ENCODE measurements at places on chromosomes 3 and 15.

DNA sequence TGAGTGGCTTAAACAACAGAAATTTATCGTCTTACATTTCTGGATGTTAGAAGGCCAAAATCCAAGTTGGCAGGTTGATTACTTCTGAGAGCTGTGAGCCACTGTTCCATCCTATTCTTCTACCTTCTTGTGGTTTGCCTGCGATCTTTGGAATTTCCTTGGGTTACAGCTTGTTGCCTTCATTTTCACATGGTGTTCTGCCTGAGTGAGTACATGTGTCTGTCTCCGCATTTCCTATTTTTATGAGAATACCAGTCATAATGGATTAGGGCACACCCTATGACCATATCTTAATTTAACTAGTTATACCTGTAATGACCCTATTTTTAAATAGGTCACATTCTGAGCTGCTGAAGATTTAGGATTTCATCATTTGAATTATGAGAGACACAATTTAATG, 294.3 kb downstream of the CNTN4 start:
- no peak for DNase-seq

- no peak for DNase-seq
Measured at GRCh38 chr3:120559242-120560061, 36.7 kb upstream of the NDUFB4 start.

DNA sequence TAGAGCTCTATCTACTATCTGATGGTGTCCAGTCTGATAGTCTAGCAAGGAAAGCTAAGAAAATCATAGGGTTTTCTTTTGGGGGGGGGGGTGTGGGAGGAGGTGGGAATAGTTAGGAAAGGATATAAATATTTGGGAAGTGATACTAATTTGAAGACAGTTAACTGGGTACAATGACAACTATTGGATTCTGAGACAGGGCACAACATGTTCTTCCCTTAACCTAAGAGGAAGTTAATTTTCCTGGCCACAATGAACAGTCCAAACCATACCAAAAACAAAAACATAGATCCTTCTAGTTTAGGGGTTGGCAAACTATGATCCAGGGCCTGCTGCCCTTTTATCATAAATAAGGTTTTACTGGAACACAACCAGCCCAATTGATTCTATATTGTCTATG, 10.0 kb upstream of the HCLS1 start:
- DNase-seq: no peak

DNA sequence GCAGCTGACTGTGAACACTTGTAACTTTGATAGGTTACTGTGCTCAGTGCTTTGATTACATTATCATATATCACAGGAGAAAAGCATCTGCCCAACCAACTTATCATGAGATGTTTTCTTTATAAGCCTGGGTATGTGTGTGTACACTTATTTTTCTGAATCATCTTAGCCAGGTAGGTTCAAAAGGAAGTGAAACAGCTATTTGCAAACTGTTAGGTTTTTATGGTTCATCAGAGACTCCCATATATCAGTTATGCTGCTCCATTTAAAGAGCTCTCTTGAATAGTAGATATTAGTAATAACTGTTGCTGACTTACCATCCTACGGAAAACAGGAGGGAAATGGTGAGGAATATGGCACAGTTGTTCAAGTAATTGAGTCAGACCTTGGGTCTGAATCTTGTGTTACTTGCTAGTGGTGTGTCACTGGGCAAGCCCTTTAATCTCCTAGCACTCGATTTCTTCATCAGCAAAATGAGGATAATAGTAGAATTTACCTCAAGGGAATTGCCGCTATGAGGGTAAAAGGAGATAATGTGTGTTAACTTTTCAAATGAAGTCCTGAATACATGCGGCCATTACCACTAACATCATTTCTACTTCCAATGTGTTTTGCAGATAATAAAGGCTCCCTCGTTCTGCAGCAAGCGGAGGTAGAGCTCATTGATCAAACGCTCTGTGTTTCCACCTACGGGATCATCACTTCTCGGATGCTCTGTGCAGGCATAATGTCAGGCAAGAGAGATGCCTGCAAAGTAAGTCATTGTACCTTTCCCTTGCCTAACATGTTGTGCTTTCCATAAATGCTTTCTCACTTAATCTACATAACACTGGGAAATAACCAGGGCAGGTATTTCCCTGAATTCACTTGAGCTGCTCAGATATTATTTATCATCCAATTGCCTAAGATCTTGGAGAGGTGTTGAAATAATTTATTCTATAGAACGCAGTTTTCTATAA, 7.8 kb upstream of the C3orf52 start:
- DNase-seq: no peak

DNA sequence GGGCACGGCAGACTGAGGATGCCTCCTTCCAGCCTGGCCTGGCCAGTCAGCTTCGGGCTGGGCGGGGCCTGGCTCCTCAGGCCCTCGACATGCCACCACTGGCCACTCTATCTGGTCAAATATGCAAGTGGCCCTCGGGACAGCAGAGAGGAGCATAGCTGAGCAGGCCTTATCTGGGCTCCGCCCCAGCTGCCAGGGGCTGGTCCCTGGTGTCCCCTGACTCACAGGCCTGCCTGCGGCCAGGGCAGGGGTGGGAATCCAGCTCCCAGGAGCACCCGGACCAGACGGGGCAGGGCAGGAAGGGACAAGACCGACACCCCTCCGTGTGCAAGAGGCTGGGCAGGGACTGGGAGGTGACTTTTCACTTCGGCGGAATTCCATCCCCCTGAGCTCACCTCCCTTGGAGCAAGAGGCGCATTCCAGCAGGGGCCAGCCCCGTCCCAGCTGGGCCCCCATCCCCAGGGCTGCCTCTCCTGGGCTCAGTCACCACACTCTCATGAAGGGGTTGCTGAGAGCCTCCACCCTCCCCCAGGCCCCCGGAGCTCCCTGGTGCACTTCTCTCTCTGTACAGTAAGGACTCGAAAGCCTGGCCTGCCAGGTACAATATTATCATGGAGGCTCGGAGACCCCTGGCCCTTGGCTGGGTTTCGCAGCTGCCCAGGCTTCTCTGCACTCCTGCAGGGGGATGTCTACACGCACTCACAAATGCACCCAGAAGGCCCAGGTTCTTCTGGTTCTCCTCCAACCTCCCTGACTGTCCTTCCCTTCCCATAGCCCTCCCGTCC, 29.5 kb downstream of the WNT7A start:
- DNase-seq: no peak

DNA sequence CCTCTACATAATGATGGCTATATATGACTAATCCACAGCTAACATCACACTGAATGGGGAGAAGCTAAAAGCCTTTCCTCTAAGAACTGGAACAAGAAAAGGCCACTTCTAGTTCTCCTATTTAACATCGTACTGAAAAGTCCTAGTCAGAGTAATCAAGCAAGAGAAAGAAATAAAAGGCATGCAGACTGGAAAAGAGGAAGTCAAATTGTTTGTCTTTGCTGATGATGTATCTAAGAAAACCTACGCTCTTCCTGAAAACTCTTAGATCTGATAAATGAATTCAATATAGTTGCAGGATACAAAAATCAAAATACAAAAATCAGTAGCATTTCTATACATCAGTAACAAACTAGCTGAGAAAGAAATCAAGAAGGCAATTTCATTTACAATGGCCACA, 116.9 kb downstream of the TP63 start:
- DNase-seq: no peak

DNA sequence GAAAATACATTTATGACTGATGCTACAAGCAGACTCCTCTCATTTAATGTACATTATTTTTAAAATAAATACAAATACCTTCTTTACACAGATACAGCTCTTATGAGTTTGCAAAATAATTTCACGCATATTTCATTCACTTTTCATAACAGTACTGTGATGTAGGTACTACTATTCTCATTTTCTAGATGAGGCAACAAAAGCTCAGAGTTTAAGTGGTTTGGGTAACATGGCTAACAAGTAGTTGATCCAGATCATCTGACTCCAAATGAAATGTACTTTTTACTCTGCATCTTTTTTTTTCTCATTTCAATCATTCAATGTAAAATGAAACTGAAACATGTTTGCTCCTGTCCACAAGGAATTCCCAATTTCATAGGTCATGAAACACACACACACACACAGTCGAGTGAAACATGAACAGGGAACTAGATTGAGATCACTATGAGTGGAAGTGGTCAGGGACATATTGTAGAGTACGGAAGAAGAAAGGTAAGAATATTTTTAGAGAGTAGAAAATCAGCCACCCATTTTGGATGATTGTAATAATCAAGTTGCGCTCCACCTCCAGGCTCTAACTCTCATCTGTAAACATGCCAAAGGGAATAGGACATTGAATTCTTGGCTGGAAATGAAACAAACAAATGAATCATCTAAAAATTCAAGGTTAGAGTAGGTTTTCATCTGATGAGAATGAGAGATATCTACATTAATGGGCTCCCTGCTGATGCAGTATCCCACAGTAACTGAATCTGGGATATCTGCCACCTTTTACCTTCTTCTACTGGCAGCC, 92.4 kb downstream of the CLDN1 start:
- no peak for DNase-seq

DNA sequence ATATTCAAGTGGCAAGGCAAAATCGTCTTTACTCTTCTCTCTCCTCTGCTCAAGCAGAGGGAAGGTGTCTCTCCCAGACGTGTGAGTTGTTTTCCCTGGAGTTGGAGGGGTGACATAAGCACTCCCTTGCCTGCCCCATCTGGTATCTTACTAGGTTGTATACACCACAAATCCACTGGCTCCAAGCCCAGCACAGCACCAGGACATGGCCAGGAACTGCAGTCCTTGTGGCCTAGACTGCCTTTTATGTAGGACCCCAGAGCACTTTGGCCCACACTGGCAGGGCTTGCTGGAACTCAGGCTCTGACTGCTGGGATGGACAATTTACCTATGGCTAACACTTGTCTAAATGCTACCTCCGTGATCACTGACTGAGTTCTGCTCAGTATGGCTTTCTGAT, 34.0 kb downstream of the DZIP3 start:
- no peak for DNase-seq

- DNase-seq: no peak
Measured at GRCh38 chr3:27591312-27592210, 107.4 kb upstream of the SLC4A7 start.

DNA sequence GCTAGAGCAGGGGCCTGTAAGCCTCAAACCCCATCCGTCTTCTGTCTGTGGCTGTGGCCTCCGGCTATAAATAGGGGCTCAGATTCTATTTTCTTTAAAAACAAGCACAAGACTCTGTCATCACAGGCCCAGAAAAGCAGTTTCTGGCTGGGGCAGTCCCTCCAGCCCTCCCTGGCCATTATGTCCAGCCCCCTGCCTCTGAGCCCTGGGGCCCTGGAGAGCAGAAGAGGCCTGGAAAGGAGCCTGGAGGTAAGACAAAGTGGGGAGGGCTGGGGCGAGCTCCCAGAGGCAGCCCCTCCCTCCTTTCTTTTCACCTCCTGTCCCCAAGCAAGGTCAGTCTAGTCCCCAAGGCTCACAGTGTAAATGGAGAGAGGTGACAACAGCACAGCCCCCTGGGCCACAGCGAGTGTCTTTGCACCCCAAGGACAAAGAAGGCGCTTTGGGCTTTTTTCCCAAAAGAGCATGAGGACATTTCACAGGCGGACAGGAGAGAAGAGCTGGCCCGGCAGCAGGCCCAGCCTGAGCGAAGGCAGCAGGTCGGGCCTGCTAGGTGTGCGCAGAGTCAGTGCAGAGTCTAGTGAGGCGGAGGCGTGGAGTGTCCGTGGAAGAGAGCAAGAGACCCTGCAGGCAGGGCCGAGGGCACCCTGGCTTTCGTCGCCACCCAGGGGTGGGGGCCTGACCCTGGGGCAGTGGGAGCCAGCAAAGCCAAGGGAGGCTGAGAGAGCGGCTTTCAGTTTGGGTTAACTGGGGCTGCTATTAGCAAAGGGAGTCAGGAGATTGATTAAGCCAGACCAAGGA, 188.3 kb downstream of the TBC1D2B start:
- DNase-seq: no peak

DNA sequence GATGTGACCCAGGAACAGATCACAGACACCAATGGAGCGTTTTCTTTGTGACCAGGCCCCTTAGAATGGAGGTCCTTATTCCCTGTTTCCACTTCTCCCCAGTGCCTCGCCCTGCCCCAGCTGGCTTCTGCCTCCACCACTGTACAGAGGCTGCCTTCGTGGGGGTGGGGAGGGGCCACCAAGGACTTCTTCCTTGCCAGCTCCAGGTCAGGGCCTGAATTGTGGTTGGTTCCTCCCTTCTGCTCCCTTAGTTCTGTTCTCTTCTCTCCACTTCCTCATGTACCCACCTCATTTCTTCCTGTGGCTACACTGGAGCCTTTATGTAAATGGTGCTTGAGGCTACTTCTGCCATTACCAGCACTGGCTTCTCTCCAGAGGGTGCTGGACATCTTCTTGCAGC, 16.4 kb downstream of the TGM4 start:
- no peak for DNase-seq

DNA sequence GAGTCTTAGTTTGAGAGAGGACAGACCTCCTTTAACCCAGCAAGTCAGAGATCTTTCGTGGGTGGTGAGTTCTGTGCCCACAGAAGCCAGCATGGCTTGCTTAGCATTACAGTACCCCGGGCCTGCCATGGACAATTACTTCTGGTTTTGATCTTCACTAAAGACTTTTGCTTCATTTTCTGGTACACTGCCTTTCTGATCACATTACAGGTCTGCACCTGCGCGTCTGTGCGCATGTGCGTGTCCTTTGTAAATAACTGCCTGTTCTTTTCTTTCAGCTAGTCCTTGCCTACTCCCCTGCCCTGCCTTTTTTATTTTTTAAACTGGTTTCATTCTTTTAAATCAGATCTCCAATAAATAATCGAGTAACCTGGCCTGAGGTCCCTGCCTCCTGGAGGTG, 57.1 kb upstream of the CMTM8 start:
- no peak for DNase-seq

DNA sequence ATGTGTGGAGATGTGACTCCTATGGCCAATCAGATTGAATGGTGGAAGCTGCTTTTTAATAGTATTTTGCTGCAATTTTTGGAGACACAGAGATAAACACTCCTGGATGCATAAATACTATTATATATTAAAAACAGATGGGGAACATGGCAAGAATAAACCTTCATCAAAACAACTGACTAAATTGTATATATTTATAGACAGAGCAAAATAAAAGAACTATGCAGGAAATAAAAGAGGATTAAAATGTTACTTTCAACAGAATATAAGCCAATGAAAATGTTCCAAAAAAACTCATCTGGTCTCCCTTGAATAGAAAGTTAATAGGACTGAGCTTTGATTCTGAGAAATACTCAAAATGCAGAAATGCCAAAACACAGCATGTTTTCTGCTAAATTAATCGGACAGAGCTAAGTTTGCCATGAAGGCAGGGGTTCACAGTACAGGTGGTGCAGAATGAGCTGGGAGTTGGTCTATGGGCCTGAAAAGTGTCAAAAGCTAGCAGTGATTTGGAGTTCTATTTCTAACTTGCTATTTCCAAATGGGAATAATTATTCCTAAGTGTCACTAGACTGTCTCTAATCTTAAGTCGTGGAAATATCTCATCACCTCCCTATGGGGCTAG, 227.2 kb downstream of the CNTN3 start:
- no peak for DNase-seq

Measured in stimulated activated CD4-positive, alpha-beta T cell treated with anti-CD3 and anti-CD28 coated beads, Interleukin-4, amount 100 ng/mL, for 1 hour (primary cell).